ENCODE measurements at places on chromosomes 1 and 21.

- no peak for DNase-seq
Measured at GRCh38 chr1:161200421-161200991, 1.7 kb upstream of the ADAMTS4 start.

DNA sequence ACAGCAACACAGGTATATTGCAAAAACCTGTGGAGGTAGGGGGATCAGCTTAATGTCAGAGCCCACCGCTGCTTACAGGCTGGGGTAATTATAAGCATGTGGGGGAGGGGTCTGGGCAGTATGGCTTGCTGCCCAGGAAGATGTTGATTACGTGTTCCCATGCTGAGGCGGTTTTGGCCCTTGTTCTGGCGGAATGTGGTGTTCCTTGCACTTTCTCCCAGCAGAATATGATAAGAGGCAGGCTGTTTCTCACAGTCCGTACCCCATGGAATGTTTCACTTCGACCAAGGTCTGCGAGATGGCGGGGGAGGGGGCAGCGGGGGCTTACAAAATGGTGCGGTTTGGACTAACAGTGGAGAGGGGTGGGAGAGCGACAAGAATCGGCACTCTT, 9.8 kb upstream of the HPCAL4 start:
- peak; percentile 55 for DNase-seq

DNA sequence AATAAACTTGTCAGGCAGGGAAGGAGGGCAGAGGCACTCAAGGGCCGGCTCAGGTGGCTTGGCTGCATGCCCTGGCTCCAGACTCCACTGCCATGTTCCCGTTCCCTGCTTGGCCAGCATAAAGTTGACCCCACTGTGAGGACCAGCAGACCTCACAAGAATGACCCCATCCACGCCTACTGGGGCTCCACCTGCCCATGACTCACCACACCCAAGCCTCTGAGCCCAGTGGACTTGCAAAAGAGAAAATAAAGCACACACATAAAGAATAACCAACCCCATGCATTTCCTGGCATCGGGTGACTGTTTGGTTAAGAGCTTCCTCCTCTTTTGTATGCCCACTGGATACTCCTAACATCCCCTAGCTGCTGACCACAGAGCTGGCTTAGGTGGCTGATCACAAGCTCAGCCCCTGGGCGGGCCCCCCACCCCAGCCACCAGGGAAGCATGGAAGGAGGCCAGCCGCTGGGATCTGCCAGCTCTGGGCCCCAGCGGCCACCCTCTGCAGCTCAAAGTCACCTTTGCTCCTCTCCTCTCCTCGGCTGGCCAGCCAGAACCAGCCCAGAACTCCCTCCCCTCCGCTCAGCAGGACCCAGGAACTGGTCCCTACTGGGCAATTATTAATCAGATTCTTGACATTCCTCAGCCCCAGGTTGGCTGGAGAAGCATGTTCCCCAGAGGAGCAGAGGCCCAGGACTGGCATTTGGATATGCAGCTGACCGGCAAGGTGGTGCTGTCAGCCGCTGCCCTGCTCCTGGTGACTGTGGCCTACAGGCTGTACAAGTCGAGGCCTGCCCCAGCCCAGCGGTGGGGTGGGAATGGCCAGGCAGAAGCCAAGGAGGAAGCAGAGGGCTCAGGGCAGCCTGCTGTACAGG, at the start of gene KLHDC7A:
Gene KLHDC7A, plus strand, starts transcription at position 616 of the 875 bp plus-strand sequence. Its CDS starts 52 bp downstream, at position 668.
- DNase-seq = peak; percentile 93

DNA sequence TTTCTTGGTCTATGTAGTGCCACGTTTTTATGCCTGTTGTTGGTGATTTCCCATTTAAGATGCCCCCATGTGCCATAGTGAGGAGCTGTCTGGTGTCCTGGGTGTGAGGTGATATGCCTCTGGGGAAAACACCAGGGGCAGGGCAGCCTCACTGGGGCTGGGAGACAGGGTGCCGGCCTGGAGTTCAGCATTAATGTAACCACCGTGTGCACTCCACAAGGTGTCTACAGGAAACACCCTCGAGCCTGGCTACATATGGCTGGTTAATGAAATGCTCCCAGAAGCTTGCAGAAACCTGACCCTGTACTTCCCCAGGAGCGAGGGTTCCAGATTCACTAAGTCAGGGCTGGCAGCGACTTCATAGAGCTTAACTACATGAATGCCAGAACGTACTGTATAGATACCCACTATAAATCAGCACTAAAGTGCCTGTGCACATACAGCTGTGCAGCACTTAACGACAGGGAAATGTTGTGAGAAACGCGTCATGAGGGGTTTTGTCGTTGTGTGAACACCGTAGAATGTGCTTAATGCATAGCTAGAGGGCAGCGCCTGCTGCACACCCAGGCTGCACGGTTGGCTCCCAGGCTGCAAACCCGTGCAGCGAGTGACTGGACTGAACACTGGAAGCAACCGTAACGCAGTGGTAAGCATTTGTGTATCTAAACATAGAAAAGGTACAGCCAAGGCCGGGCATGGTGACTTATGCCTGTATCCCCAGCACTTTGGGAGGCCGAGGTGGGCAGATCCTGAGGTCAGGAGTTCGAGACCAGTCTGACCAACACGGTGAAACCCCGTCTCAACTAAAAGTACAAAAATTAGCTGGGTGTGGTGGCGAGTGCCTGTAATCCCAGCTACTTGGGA, 10.4 kb downstream of the TFF2 start:
- DNase-seq = peak; percentile 37

DNA sequence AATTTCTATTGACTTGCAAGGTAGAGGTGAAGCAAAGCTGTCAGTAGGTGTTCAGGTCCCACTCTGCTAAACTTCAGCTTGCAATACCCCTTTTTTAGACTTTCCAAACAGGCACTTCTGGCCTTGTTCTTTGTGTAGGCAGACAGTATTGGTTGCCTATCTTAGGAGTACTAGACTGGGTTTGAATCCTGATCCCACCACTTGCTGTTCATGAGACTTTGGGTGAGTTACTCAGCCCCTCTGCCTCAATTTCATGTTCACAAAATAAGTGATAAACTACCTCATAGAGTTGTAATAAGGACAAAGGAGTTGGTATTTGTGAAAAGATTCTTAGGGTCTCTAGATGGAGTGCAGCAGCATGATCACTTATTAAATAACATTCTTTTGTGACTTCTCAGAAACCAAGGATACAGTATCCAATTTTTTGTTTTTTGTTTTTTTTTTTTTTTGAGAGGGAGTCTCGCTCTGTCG, 5.2 kb downstream of the RCC1 start:
- no peak for DNase-seq

GRCh38 chr1:178529364-178530036, 16.6 kb downstream of the TEX35 start:
- no peak for DNase-seq

GRCh38 chr21:45019076-45019886, 55.1 kb upstream of the ADARB1 start:
- peak; percentile 57 for DNase-seq

DNA sequence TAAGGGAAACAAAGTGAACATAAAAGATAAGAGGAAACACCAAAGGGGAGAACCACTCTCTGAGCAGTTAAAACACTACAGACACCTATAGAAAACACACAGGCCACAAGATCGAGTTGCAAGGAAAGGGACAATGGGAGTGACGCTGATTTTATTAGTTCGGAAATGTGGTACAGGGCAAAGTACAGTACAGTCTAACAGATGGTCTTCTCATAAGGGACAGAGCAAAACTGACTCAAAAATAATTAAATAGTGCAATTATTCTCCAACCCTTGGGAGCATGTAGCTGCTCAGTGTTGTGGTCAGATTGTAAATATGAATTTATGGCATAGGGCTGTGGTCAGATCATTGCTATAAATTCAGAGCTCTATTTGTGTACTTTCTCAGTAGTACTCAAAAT, 352.0 kb downstream of the USH2A start:
- no peak for DNase-seq

GRCh38 chr1:212234431-212235395, 50.5 kb upstream of the PPP2R5A start:
- peak; percentile 75 for DNase-seq

DNA sequence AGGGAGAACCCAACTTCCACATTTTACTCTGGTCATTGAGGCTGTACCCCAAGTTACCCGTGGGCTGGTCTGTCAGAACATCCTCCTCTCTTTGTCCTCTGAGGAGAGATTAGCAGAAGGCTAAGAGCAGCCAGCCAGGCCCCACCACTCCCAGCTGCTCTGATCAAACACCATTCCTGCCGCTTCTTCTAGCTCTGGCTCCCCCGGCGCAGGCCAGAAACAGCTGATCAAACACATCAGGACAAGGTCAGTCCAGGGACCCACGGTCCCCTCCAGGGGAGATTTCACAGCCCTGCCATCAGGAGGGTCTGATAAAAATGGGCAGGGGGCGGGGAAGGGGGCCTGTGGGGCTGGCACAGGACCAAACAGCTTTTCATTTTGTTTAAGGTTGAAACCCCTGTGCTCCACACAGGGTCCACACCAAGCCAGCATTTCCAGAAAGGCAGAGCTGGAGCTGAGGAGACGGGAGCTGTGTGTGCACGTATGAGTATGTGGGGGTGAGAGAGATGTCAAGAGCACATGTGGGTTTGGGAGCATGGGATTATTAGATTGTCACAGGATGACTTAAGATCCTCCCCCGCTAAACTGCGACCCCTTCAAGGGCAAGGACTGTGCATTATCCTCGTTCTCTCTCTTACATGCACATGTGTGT, 29.9 kb upstream of the EPHA8 start:
- no peak for DNase-seq

Measured in islet precursor cell (in vitro differentiated cells).